ENCODE measurements at places on chromosomes 11 and 22.

GRCh38 chr11:17694494-17695110, 24.8 kb upstream of the MYOD1 start:
- DNase-seq: no peak

GRCh38 chr22:35274154-35274871, 17.0 kb downstream of the HMGXB4 start:
- no peak for DNase-seq

DNA sequence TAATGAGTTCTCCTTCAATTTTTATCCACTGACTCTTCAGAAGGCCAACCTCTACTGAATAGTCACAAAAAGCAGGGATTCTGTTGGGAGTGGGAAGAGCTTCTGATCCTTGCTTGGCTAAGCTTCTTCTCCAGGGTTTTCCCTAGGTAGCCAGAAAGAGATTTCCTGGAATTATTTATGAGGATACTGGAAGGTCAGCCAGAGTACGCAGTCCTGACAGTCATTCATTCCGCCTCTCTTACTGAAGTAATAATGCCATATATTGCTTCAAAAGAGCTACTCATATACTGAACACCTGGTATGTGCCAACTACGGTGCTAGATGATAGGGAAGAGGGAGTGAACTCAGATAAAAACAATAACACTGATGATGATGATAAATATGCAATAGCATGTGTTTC, 116.1 kb downstream of the CCDC34 start:
- DNase-seq: no peak

DNA sequence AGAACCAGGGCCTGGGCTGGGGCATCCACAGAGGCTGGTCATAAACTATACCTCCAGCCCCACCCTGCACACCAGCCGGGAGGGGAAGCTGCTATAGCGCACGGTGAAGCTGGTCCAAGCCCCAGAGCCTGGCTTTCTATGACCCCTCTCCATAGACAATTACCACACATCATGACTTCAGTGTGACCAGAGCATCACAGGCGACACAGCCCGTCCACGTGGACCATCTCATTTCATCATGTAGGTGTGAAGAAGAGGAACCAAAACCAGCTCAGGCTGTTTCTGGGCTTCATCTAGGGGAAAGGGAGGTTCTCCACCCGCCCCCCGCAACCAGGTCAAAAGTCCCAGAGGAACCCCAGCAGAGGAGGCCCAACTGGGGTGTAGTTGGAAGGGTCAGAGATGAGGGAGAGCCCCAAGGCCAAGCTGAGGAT, 3.0 kb downstream of the CXCR5 start:
- peak; percentile 69 for DNase-seq

DNA sequence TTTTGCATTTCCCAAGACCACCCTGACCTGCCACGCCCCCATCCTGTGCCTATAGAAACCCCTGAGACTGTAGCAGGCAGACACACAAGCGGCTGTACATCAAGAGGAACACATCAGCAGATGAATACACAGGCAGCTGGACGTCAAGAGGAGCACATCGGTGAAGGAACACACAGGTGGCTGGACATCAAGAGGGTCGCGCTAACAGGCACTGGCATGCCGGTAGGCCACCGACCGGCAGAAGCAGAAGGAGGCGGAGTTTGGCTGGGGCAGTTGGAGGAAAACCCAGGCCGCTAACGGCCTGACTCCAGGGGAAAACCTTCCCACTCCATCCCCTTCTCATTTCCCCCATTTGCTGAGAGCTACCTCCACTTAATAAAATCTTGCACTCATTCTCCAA, 5.4 kb upstream of the IPO7 start:
- DNase-seq: no peak

DNA sequence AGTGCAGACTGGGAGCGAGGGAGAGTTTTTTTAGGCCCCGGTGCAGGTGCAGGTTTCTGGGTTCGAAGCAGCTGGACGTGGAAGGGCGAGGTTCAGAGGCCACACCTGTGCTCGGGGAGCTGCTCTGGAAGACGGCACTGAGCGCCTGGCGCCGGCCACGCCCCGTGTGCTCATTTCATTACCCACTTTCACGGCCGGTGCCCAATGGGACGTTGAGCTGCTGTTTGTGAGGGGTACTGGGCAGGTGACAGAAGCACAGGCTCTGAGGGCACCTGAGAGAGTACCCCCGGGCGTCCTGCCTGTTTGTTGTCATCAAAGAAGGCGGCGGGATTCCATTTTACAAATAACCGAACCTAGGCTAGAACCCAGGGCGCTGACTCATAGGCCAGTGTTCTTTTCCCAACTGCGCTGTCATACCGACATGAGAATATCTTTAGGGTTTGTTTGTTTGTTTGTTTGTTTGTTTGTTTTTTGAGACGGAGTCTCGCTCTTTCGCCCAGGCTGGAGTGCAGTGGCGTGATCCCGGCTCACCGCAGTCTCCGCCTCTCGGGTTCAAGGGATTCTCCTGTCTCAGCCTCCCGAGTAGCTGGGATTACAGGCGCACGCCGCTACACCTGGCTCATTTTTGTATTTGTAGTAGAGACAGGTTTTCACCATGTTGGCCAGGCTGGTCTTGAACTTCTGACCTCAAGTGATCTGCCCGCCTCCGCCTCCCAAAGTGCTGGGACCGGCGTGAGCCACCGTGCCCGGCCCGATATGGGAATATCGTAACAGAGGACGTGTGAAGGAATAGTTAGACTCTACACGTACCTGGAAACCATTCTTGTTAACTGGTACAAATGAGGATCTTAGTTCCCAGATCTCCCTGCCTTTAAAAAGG, 16.6 kb upstream of the SPTBN2 start:
- no peak for DNase-seq

- no peak for DNase-seq
Observed at GRCh38 chr22:49801391-49802060, 26.1 kb downstream of the BRD1 start.

- DNase-seq: no peak
Observed at GRCh38 chr22:23363683-23364082, 183.4 kb downstream of the BCR start.

GRCh38 chr11:15128621-15129020, 13.9 kb downstream of the INSC start:
- no peak for DNase-seq

GRCh38 chr11:70021586-70021985, 56.5 kb upstream of the ANO1 start:
- DNase-seq: no peak

GRCh38 chr11:62273284-62273683, 3.3 kb downstream of the SCGB2A2 start:
- no peak for DNase-seq

DNA sequence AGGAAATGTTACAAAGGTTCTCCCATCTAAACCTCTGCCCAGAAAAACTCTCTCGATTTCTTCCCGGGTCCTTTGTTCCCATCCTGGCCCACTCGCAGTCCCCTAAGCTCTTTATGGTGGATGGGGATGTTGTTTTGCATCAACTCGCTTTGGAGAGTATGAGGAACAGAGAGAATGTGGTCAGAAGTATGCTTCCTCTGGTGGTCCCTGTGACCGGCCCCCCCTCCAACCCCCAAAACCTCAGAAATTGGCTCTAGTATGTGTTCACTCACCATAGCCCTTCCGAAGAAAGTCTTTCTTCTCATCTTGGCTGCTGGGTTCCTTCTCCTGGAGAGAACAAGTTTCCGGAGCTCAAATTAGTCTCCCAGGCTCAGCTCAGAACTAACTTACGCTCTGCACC, 54.4 kb downstream of the GRAMD1B start:
- peak; percentile 23 for DNase-seq

DNA sequence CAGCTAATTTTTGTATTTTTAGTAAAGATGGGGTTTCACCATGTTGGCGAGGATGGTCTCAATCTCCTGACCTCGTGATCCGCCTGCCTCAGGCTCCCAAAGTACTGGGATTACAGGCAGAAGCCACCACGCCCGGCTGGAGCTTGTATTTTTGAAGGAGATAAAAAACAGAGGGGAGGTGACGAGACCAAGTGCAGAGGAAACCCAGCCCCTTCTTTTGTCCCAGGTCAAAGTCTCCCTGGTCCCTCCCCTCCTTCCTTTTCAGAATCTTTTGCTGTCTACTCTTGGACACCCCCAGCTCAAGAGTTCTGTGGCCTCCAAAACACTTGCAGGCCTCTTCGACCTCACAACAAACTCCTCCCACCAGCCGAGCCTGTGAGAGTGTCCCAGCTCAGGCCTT, 12.2 kb upstream of the TMEM184B start:
- no peak for DNase-seq

DNA sequence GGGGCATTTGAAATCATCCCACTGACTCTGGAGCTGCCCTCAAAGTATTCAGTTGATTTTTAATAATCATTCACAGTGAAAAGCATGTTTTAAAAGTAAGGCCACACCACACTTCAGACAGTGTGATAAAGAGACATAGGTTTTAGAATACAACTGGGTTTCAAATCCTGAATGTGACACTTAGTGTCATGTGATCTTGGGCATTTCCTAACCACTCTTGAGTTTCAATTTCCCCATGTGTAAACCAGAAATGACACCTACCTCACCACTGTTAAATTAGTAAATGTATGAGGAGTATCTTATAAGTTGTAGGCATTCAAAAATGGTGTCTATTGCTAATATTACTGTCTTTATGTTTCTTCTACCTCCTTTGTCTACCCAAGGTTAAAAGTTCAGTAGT, 5.4 kb downstream of the TMEM123 start:
- DNase-seq: peak; percentile 30

DNA sequence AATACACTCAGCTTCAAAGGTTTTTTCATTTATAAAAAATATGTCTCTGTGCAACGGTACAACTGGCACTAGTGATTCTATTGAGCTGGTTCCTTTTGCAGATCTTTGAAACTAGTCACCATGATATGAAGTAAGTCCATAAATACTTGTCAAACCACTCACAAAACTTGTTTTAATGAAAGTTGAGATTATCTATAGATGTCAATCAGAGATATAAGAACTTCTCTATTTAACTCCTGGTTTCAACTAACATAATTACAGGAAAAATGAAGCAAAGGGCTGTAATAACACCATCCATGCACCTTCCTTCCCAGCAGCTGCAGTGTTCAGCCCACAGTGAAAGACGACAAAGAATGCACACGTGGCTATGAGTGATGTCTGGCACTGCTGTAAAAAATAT, 44.7 kb downstream of the TMEM123 start:
- DNase-seq: no peak

DNA sequence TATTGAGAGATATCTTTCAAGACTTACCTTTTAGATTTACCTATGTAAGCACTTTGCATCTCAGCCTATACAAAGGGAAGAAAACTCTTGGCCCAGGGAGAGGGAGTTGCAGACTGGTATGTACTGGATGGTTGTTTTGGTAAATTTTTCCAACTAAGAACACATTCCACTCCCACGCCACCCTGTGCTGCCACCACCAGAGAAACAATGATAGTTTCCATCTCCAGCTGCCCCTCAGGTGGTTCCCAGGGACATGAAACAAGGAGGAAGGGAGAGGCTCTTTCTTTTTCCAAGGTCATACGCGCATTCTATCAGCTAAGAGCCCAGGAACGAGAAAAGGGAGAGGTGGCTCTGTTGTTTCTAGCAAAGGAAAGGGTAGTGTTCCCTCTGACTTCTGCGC, 34.4 kb downstream of the CCDC34 start:
- no peak for DNase-seq

DNA sequence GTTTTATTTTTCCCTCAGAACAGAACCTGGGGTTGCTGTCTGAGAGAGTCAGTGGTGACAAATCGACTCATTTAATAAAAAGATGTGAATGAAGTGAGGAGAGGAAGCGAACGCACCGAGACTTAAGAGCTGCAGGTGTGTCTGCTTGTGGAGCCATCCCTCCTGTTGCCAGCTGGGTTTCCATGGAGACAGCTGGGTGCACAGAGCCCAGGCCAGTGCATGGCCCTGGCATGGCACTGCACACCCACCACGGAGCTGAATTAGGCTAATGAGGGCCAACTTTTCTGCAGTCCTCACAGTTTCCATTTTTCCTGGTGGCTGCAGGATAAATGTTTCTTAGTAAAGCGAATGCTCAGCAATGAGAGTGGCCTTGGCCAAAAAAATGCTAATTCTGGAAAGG, 750.2 kb downstream of the OPCML start:
- DNase-seq: no peak

DNA sequence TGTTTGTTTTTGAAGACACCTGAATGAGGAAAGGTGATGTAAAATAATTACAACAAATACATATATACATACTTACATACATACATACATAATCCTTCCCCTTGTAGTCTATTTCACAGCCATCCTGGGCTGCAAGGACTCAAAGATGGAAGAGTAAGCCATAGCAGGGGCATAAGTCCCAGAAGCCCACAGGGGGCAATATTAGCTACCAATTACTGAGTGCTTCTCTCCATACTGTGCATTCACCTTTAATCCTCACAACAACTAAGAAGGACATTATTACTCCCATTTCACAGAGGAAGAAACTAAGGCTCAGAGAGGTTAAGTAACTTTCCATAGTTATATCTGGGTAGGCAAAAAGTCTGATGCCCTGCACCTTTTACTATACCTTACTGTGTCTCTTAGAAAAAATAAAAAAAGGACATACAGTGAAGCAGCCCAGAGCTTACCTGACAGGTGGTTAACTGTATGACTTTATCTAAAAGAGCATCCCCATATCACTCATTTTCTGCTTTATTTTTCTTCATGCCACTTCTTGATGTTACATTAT, 2.7 kb downstream of the SERGEF start:
- DNase-seq: no peak

GRCh38 chr22:32175683-32176644, 16.9 kb upstream of the C22orf42 start:
- no peak for DNase-seq

DNA sequence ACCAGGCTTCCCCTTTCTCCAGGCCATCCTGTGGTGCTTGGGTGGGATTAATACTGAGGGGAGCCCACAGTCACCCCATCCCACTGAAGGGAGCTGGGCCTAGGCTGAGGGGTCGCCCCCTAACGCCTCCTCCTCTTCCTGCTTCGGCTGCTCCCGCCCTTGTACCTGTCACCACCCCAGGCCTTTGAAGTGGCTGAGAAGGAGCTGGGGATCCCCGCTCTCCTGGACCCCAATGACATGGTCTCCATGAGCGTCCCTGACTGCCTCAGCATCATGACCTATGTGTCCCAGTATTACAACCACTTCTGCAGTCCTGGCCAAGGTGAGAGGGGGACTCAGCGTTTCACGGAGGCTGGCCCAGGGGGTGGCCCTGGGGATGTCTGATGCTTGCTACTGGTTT, 6.1 kb downstream of the MICALL1 start:
- DNase-seq: no peak

- DNase-seq: no peak
Observed at GRCh38 chr22:31244046-31244942, 32.2 kb downstream of the LIMK2 start.

Measured in HL-60 (cell line).